ENCODE measurements at places on chromosomes 1 and 21.

DNA sequence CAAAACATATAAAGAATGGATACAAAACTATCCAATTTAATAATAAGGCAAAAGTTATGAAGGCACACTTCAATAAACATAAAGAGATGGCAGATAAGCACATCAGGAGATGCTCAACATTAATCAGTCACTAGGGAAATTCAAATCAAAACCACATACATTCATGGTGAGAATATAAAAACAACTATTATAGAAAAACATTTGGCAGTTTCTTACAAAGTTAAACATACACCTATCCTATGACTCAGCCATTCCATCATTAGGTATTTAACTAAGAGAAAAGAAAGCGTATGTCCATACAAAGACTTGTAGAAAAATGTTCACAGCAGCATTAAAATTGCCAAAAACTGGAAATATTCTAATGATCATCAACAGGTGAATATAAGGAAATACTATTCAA lies 44.3 kb downstream of the KIFAP3 start:
- no peak for DNase-seq

DNA sequence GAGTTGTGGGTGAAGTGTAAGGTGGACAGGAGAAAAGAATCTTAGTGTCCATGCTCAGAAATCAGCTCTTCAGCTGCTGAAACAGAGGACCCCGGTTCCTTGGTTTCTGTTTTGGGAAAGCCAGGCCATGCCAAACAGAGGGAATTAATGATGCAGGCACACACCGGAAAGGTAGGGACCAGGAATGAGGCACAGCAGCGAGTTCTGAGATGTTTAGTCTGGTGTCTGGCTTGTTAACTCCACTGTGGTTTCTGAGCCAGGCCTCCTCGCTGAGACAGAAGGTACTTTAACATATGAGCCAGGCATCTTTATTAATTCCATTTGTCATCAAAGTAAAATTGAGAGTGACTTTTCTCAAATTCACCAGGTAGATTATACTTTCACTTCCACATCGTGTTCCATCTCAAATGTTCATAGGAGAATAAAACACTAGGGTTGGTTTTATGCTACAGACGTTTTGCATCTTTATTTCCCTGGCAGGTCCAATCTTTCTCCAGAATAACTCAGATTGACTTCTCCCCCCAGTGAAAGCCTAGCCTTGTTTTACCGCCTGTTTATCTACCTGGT lies 23.5 kb downstream of the LRRC8D start:
- DNase-seq = no peak

- peak; percentile 9 for DNase-seq
These were observed 52.4 kb downstream of the DISP3 start for GRCh38 chr1:11531314-11531870.

GRCh38 chr1:59752556-59753414 lies 62.0 kb upstream of the HOOK1 start:
- no peak for DNase-seq

DNA sequence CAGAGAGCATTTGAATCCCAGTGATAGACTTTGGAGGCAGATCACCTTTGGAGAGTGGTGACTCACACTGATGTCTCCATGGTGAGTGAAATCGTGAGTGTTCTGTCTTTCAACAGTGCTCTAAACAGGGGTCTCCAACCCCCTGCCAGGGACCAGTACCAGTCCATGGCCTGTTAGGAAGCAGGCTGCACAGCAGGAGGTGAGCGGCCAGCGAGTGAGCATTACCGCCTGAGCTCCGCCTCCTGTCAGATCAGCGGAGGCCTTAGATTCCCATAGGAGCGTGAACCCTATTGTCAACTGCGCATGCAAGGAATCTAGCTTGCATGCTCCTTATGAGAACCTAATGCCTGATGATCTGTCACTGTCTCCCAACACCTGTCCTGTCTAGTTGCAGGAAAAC lies 61.8 kb upstream of the B3GALNT2 start:
- DNase-seq = no peak

DNA sequence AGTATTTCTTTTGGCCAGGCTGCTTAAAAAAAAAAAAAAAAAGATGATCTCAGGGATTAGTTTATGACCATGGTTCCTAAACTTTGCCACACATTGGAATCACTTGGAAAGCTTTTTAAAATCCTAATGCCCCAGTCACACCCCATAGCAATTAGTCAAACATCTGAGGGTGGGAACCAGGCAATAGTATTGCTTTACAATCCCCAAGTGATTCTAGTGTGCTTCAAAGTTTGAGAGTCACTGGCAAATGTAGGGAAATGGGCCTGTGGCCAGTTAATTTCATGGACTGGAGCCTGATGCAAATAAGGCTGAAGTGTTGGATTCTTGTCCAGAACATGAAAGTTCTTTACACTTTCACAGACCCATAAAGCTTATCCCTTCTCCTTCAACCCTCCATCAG lies 374.6 kb upstream of the ESRRG start:
- no peak for DNase-seq

DNA sequence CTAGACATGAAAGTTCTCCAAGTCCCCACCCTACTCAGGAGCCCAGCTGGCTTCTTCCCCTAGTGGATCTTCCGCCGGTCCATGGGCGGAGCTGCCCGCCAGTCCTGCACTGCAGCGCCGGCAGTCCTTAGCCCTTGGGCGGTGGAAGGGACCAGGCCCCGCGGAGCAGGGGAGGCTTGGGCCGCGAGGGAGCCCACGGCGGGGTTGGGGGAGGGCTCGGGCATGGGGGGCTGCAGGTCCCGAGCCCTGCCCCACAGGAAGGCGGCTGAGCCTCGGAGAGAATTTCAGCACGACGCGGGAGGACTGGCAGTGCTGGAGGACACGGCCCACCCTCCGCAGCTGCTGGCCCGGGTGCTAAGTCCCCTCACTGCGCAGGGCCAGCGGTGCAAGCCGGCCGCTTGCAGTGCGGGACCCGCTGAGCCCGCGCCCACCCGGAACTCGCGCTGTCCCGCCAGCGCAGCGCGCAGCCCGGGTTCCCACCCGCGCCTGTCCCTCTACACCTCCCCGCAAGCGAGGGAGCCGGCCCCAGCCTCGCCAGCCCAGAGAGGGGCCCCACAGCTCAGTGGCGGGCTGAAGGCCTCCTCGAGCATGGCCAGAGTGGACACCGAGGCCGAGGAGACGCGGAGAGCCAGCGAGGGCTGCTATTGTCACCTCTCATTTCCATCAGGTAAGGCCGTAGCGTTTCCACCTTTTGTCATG lies 1398.6 kb downstream of the MRPL39 start:
- no peak for DNase-seq

GRCh38 chr1:29052941-29053340 lies 70.8 kb downstream of the TMEM200B start:
- no peak for DNase-seq

DNA sequence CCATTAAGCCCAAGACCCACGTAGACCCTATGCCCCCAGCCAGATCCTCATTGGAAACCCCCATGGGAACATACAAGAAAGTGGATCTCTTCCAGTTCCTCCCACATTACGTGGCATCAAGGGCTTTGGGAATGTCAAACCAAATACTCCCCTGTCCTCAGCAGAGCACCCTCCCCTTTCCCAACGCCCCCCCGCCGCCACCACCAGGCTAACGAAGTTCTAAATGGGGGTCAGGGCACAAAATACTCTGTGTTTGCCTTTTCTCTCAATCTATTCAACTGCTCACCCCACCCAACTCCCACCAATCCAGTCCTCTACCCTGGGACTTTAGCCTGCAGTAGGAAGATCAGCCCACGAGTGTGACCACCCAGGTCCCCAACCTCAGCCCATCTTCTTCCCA lies 24.5 kb downstream of the NEK2 start:
- DNase-seq = no peak

GRCh38 chr1:218869276-218869675 lies 304.4 kb upstream of the LYPLAL1 start:
- no peak for DNase-seq

GRCh38 chr1:24727501-24728216 lies 17.6 kb upstream of the CLIC4 start:
- DNase-seq = no peak

- DNase-seq = no peak
These were observed 38.9 kb downstream of the SPRTN start for GRCh38 chr1:231376875-231377549.

DNA sequence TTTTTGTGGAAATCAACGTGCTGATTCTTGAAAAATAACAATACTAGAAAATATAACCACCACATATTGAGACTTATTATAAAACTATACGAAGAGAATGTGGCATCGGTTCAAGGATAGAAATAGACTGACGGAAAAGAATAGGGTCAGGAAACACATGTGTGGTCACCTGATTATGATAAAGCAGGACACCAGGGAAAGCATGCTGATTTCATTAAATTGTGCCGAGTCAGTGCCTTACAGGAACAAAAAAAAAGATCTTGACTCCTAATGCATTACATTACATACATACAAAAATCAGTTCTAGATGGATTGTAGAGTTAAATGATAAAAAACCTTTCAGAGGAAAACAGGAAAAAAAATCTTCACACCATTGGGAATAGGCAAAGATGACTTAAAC lies 43.5 kb upstream of the SERPINC1 start:
- no peak for DNase-seq

DNA sequence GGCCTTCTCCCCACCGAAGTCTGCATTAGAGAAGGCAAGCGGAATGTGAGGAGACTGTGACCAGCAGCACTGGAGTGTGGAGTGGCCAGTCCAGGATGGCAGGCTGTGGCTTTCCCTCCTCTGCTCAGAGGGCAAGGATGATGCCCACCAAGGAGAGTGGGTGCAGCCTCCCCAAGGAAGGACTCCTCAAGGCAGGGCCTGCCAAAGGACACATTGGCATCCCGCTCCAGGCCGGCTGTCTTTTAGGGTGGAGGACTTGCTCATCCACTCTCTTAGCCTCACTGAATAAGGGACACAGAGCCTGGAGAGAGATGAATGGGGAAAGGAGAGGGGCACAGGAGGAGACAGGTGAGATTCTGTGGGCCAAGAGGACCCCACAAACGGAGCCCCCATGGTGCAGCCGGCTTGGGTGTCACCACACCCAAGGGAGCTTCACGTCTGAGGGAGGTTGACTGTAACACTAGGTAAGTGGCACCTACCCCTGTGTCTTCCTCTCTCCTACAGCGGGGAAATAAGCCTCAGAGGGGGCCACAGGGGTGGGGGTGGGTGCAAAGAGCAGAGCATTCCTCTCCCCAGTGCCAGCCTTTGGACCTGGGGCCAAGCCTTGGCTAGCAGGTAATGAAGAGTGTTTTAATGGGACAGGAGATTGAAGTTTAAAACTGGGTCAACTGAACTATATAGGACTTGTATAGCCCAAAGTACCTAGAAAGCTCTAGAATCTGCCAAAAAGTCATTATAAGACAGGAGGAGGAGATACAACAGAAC lies 4.2 kb upstream of the NES start:
- no peak for DNase-seq

DNA sequence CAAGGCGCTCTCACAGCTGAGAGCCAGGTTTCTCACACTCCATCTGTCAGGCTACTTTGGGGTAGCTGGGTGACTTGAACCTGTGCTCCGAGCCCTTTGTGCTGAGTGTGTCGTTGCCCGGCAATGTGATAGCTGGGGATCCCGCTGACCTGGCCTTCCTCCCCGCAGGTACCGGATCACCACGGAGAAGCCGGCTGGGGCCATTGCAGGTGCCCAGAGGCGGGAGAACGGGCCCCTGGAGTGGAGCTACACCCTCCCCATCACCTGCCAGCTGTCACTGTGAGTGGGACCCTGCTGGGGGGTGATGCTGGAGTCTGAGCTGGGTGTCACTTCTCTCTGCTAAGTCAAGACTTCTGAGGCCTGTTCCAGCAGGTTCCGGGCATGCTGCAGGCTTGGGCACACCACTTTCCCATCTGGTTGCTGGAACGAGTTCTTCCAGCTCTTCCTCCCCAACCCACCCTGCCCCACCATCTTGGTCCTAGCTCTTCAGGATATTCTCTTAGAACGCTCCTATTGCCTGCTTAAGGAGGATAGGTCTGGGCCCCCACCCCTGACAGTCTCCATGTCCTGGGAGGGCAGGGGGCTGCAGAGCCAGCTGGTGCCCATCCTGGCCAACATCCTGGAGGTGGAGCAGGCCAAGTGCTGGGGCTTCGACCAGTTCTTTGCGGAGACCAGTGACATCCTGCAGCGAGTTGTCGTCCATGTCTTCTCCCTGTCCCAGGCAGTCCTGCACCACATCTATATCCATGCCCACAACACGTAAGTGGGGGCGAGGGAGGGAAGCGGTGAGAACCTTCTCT lies 7.5 kb downstream of the IKBKE start:
- DNase-seq = no peak

- no peak for DNase-seq
These were observed 8.9 kb downstream of the CR2 start for GRCh38 chr1:207463021-207463420.

DNA sequence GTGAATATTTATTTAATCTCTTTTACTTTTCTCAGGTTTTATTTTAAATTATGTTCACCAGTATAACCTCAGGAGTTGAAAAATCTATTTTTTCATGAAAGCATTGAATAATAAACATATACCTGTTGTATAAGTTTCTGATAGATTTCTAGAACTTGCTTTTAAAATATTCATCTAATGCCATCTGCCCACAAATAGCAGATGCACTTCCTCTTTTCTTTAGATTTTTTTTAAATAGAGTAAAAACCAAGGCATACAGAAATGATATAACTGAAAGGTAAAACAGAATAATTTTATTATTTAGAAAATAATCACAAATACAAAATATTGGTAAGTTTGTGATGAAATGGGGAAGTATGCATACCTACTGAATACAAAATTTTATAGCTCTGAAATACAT lies 130.7 kb upstream of the PRMT6 start:
- DNase-seq = no peak

GRCh38 chr1:154714638-154715037 lies 106.7 kb upstream of the ADAR start:
- no peak for DNase-seq

- no peak for DNase-seq
These were observed 18.3 kb downstream of the GPR3 start for GRCh38 chr1:27410709-27411108.

Data from NCI-H1417 (cell line).